ENCODE measurements at places on chromosomes 13 and 19.

DNA sequence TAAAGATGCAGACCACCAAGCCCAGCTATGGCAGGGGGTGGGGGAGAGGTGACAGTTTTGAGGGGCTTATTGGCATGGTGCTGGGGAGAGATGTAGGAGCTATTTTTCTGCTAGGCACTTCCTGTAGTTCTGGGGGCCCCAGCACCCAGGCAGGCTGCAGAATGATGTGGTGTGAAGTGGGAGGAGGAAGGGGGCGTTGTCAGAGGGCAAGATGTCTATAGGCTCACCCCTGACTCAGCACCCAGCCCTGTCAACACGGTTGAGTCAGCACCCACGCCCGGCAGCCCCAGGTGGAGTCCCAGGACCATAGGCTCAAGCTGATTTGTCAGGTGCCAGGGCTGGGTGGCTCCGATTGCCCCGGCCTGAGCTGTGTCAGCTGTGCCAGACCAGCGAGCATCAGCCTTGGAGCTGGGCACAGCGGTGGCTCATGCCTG, 5.8 kb downstream of the KLF2 start:
- DNase-seq = peak; percentile 87

GRCh38 chr19:42619271-42619670, 24.5 kb upstream of the CEACAM8 start:
- no peak for DNase-seq

- no peak for DNase-seq
These were observed 41.4 kb upstream of the FGF14 start for GRCh38 chr13:102443249-102443648.

DNA sequence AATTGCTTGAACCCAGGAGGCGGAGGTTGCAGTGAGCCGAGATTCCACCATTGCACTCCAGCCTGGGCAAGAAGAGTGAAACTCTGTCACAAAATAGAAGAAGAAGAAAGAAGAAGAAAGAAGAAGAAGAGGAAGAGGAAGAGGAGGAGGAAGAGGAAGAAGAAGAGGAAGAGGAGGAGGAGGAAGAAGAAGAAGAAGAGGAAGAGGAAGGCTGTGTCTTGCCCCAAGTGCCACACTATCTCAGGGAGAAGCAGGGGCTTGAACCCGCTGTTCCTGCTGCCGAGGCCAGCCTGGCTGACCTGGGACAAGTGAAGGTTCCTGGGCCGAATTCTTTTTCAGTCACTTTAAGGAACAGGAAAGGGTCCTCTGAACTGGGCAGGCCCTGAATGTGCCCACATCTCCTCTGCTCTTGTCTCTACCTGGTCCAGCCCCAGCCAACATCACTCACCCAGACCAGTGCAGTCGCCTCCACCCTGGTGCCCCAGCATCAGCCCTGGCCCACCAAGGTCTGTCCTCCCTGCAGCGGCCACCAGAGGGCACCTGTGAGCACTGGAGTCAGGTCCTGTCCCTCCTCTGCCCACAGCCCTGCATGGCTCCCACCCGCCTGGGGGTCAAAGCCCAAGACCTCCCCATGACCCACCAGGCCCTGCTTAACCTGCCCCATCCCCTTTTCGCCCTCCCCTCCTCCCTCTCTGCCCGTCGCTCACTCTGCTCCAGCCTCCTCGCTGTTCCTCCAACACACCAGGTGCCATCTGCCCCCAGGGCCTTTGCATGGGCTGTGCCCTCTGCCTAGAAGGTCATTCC, 20.0 kb downstream of the TICAM1 start:
- DNase-seq = peak; percentile 66

- DNase-seq = no peak
These were observed 20.1 kb downstream of the COL4A2 start for GRCh38 chr13:110327051-110327721.

- DNase-seq = no peak
These were observed 6.7 kb downstream of the TM9SF2 start for GRCh38 chr13:99507986-99508385.

GRCh38 chr19:6113616-6114188, 3.4 kb upstream of the RFX2 start:
- DNase-seq = peak; percentile 69

- no peak for DNase-seq
These were observed 24.9 kb downstream of the CPAMD8 start for GRCh38 chr19:17001603-17002183.

- DNase-seq = peak; percentile 43
These were observed 637.6 kb upstream of the ARGLU1 start for GRCh38 chr13:107205318-107206104.

DNA sequence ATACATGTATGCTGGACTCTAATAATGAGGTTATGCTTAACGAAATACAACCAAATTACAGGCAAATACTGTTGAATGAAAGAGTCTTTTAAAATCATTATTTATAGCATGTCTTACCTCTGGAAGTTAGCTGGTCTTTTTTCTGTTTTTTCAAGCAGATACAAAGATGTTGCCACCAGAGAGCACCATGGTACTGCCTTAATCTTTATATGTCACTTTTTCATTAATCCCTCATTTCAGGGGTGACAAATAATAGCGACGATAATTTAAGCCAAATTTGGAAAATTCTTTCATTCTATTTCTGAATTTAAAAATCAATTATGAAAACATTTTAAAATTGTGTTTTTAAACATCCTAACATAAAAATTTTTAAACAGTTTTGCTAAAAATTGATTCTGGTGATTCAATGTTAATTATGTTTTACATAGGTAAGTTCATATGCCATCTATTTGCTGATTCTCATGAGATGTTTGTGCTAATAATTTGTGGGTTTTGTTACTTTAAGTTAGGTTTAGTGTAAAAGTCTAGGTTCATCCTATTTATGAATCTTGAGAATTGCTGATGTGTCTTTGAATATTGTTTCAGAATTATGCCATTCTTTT, 379.3 kb upstream of the SGCG start:
- peak; percentile 20 for DNase-seq

DNA sequence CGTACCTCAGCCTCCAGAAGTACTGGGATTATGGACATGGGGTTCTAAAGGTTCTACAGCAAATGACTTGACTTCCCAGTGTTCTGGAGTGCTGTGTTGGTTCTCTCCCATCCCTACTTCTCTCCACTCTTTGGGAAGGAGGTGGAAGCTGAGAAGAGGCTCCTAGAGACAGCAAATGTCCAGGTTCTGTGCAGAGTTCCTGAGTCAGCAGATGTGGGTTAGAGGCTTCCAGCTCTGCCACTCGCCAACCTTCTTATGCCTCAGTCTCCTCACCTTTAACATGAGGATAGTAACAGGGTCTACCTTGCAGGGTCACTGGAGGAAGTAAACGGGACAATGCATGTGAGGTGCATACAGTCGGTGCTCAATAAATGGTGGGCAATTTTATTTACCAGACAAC, 80.5 kb upstream of the VSTM2B start:
- no peak for DNase-seq

GRCh38 chr19:45862271-45862563, 730 bp downstream of the SYMPK start:
- DNase-seq = no peak

DNA sequence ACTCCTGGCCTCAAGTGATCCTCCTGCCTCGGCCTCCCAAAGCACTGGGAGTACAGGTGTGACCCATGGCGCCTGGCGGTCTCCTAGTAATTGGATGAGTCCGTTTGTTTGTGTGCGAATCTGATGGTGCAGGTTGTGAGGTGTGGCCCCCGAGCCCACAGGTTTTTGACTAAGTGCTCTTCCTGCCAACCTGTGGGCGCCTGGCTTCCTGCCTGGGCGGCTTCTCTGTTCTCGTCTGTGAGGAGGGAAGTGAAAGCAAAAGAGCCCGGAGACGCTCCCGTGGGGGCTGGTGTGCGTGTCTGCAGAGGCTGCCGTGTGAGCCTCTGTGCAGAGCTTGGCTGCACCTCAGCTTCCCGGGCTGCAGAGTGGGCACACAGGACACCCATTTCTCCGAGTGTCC, 10.0 kb downstream of the ARHGAP45 start:
- DNase-seq = no peak

GRCh38 chr19:15934332-15935078, at the start of gene CYP4F11:
Gene CYP4F11, minus strand, starts transcription at chr19:15934529. Its CDS starts 121 bp downstream, at chr19:15934408.
- DNase-seq = no peak

DNA sequence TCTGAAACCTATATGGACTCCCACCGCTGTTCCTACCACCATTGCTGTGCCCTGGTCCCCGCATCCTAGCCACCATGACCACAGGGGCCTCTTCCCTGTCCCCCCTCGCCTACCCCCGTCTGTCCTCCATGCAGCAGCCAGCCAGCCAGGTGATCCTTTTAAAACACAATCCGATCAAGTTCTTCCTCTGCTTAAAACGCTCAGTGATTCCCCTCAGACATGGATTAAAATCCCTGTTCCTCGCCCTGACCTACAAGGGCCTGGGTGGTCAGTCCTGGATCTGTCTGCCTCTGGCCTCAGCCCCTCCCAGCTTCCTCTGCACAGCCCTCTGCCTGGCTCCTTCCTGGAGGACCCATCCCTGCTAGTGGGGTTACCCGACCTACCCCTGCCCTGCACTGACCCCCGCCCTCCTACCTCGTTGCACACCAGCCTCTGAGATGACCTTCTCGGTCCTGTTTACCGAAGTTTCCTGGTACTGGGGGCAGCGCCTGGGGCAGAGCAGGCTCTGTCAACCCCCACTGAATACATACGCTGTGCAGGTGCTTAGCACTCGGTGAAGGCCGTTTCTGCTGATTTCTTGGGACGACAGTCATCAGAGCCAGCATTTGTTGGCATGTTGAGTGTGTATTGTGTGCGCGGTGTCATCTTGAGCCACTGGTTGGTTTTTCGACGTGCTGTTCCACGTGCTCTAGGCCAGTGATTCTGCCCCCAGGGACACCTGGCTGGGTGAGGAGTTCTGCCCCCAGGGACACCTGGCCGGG, 14.7 kb upstream of the LENG8 start:
- no peak for DNase-seq

GRCh38 chr13:109400209-109400608, 386.2 kb downstream of the IRS2 start:
- DNase-seq = no peak

- peak; percentile 22 for DNase-seq
These were observed 2.0 kb downstream of the LRCH1 start for GRCh38 chr13:46554951-46555350.

GRCh38 chr13:41458761-41459431, 1.5 kb downstream of the RGCC start:
- peak; percentile 63 for DNase-seq

DNA sequence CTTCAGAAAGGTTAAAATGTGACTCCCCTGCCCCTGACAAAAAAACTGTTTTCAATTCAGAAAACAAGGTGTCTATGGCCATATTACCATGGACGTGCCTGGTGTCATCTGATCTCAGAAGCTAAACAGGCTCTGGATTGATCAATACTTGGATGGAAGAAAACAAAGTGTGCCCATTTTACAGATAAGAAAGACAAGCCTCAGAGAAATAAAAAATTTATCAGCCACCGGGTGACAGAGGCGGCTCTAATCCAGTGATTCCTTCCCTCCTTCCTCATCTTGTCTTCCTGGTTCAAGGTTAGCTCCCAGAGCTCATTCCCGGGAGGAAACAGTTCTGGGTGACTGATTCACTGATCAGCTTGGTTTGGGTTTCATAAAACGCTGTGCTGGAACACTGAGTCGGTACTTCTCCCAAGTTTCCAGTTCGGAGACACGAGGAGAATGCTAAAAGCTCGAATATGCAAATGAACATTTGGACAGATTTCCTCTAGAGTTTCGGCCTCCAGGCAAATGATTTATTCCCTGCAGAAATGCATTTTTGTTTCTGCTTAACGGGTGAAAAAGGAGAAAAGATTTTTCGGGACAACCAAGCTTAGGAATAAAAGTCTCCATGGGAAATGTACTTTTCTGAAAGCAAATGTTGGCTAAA, 211.2 kb downstream of the UQCRFS1 start:
- peak; percentile 20 for DNase-seq

DNA sequence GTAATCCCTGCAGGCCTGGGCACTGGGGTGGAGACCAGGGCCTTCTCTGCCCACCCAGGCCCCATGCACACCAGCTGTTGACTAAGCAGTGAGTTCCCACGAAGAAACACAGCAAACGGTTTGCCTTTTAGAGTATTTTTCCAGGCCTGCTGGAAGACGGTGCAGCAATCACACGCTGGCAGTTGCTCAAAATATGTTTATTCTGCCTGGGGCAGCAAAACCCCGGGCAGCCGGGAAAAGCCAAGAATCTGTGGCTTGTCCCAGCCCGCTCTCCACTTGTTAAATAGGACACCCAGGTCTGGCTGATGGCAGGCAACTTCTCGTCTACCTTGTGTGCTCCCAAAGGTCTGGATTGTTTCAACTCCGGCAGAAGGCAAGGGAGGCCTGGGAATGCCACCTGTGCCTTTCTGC, 40.8 kb downstream of the GGACT start:
- no peak for DNase-seq

DNA sequence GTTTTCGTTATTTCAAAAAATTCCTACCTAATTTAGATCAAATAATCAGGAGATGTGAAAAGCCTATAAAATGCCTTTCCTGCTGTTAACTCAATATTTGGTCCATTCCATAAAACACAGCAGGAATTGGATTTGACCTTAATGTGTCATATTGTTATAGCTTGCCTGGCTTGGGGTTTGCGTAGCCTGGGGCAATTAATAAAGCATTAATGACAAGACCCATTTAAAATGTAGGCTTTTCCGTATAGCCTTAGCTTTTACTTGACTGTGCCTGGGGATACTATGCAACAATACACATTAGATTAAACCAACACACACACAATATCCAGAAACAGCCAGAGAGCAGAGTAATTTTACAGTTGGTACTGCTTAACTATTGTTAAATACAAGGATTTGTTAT, 117.2 kb upstream of the MAB21L1 start:
- DNase-seq = no peak

DNA sequence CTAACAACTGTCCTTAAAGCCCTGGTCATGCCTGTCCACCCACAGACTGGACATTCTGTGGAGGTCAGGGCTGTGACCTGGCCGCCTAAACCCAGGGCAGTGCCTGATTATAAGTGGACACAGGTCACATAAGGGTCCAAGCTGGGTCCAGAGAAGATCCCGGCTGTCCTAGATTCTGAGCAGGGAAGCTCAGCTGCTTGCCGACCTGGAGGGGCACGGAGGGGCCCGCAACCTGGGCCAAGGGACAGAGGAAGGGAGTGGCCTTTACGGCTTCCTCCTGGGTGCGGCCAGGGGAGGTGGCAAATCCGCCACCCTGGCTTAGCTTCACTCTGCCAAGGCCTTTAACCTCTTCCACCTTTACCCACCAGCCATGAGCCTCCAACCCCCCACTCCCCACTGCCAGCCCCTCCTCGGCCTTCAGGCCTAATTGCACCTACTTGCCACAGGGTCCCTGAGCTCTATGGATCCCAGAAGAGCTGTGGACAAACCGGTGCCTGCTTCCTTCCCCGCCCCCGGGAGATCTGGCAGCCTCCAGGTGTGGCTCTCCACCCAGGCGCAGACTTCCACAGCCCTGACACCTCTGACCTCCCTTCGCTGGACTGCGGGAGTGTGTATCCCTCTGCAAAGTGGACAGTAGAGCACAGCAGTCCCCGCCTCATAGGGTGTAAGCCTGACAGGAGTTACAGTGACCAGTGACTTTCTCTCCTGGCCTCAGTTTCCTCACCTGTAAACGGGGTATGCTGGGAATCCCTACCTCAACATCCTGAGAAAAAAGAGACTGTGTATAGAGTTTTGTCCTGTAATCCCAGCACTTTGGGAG, 1.7 kb downstream of the CD320 start:
- DNase-seq = no peak

GRCh38 chr13:30863796-30864195, 42.3 kb upstream of the MEDAG start:
- DNase-seq = no peak
